ENCODE measurements at places on chromosomes 13 and 19.

DNA sequence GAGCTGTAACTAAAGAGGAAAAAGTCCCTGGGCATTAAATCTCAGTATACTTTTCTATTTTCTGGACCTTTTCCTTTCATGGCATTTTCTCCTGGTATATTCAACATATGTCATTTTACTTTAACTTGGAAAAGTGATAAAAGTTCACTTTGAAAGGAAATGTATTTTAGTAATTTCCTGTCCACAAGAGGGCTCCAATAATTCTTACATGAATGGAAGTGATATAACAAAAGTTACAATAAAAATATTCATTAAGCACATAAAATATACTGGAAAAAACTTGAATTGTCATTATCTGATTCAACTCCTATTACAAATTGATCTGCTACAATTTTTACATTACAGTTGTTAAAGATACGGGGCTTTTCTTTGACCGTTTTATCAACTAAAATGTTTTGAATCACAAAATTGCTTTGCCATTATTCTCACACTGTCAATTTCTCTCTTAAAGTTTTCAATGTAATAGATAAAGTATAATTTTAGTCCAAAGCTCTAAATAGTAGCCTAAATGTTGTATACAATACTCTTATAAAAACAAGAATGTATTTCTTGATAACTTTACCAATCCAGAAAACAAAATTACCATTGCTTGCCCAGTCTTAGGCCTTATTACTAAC, 4.9 kb downstream of the UBL3 start:
- DNase-seq: no peak

DNA sequence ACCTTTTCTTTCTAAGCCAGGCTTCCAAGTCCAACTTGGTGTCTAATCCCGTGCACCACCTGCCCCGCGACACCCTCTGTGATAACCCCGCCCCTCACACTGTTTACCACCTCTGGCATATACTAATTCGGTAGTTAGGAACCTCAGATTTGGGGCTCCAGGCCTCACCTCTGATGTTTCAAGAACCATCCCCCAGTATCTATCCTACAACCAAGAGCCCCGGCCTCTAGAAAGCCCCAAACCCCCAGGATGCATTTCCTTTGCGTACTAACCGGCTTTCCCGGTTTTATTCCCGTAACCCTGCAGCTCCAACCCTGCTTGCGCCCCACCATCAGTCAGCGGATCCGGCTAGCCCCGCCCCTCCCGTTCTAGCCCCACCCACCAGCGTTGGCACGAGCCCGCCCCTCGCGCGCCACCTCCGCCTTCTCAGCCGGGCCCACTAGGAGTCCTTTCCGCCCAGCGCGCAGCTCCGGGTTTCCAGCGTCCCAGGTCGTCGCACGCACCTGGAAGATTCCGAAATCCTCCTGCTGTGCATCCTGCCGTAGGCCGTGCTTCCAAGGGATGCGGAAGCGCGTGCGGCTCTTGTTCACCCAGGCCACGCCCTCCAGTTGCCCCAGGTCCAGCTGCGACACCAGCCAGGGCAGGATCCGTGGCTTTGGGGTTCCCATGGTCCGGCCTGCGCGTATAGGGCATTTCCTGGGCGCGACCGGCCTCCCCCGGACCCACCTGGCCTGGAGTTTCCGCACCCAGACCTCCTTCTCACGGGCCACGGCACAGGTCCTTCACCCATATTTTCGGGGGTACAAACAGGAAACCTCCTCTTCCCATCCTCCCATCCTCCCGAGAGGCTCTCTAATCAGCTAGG, 1.3 kb downstream of the IRF3 start:
- peak; percentile 60 for DNase-seq

DNA sequence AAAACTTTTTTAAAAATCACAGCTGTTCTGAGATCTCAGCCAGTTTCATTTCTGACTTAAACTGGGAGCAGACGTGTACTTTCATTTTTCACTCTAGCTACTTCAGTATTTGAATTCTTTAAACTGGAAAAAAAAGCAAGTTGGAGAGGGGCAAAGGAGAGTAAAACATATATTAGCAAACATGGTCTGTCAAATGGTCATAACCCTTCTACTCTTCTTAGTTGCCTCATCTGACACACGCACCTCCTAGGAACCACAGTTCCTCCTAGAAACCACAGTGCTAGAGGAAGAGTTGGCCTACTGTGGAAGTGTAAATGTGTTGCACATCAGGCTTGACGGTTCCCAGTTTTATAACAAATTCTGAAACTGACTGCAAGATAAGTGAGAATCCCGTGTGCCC, 47.2 kb downstream of the TM9SF2 start:
- no peak for DNase-seq

DNA sequence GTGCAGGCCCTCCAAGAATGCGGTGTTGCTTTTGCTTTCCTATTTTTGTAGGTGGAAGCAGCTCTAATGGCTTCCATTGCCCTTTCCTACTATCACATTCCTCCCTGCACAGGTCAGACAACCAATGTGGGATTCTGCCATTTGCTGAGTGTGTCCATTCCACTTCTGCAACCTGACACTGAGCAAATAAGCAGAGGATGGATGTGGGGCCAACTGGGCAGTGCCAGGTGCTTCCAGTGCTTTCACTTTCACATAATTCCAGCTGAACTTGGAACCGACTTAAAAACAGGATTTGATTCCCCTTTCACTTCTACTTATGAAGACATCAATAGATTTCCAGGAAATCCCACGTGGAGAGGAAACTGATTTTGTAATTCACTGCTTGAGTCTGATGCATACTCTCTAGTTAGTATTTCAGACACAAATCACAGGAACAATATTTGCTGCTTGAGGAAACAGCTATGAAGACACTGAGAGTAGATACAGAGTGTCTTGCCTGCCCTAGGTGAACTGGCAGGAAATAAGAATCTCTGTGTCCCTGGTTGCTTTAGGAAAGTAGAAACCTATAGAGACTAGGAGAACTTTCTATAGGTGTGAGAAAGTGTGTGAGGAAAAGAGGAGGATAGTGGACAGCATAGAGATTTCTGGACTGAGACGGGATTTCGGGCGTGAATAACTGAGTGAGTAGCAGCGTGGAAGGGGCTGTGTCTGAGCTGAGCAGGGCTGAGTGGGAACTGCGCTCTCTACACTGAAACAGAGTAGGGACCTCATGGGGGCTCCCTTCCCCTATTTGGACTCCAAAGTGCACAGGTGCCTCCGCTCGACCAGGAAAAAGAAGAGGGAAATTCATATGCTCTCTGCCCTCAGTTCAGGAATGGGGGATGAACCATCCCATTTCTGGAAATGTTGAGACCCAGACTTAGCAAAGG, 22.5 kb downstream of the LGALS16 start:
- peak; percentile 69 for DNase-seq

- no peak for DNase-seq
These were observed 1566.6 kb downstream of the EFNB2 start for GRCh38 chr13:104968876-104969275.

DNA sequence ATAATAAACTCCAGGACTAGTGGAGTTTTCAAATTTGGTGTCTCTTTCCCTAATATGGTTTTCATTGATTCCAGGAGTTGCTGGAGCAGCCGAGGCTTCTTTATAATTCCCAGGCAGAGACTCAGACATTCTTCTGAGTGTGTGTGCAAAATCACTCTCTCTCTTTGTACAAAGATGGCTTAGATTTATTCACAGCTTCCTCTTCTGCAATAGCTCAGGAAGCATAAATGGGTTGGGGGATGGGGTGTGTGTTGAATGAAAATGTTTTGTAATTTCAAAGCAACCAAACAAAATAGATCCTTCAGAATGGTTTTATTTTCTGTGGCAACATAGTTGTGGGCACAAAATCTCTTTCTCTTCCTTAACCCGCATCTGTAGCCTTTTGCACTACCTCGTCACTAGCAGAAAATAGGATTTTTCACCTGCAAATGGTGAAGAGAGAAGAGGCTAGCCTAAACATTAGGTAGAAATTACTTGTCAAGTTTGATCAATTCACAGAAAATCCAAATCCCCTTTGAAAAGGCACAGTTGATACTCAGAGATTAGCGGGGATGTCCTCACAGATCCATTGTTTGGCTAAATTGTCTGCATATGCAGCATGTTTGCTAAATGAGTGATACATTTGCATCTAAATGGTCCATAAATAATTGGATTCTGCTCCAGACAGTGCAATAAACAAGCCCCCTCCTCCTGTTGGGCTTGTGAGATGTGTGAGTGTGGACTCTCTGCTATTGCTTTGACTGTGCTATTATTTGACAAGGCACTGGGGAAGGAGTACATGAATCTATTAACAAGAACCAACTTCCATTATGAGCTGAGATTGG, 66.7 kb downstream of the CBY2 start:
- peak; percentile 73 for DNase-seq

DNA sequence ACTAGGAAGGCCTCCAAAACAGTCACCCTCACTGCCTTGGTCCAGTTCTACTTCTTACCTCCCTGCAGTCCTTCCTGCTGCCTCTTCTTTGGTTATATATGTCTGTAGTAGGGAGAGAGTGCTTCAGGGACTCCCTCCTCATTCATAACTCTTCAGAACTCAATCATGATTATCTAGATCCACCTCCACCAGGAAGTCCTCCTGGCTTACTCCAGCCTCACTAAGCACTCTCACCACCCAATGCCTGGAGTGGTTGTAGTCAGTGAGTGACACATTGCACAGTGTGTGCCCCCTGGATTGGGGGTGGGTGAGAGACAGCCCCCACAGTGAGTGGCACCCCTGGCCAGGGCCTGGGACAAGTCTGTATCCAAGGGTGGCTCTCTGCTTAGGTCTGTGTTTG, 10.0 kb upstream of the FOSB start:
- no peak for DNase-seq

DNA sequence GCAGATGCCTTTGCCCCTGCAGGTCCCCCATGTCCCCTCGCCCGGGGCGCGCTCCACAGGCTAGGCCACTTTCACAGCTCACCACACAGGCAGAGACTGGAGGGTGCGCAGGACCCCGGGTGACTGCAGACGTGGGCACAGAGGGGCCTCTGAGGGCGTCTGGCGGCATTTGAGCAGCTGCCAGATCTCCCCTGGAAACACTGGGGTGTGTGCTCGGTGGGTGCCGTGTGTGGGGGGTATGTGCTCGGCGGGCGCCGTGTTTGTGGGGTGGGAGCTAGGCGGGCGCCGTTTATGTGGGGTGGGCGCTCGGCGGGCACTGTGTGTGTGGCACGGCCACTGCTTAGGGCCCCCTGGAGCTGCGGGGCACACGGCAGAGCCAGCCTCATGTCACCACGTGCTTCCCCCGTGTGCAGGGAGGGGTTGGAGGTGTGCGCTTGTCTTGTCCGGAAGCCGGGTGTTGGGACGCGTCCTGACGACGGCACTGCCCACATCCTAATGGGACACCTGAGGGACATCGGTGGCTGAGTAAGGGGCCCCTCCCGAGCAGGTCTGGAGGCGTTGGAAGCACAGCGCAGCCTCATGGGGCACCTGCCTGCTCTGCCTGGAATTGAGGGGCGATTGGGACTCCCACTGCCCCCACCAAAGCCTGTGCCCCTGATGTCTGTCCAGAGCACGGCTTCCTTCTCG, 16.7 kb downstream of the CSNK1G2 start:
- DNase-seq: no peak

DNA sequence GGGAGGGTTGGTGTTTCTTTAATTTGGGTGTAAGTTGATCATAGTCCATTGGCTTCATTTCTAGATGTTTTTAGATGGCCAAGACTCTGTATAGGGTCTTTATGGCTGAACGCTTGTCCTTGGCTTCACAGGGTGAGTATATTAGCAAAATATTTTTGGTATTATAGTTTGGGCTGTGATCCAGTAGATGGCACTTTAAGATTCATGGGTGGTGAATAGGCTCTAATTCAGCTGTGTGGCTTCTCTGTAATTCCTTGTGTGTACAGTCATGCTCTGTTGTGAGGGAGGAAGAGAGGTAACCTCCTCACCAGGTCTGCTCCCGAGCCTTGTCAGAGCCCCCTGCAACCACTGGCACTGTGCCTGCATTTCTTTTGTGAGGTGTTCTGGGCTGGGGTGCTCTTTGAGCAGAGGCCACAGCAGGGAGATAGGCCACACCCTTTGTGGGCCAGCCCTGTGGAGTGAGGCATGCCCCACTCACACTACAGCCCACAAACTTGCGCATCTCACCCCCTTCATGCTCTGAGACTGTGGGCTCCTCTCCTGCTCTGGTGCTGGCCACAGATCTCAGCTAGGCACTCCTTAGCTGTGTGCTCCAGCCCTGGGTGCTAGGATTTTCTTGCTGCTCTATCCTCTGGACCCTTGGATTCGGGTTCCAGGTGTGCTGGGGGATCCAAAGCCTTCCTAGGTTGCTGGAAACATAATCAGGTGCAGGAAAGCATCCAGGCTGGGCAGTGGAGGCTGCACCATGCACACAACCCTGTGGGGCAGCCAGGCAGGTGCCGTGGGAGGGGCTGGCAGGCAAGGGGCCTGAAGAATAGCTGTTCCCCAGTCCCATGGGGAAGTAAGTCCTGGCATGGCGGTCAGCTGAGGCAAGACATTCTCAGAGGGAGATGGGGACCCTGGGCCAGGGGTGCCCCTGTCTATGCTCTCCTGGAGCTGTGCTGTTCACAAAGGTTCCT, 193.9 kb downstream of the GPC5 start:
- no peak for DNase-seq

GRCh38 chr19:55678121-55678671, 3.2 kb downstream of the EPN1 start:
- no peak for DNase-seq

DNA sequence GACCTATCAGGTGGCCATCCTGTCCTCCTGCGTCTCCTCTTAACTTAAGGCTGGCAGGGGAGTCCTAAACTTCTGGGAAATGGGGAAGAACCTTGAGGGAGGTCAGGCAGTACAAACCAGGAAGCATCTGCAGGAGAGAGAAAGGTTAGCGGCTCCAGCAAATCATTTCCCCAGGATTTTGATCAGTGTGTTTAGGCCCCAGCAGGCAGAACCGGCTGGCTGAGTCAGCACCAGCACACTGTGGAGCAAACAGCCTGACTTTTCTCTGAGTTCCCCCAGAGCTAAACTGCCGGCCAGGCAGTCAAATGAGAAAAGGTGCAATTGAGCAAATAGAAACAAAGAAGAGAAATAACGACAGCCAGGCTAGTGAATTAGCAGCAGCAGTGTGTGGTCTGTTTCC, 46.7 kb upstream of the MEDAG start:
- peak; percentile 91 for DNase-seq

- no peak for DNase-seq
These were observed 1.2 kb upstream of the SLC25A42 start for GRCh38 chr19:19062454-19063182.

DNA sequence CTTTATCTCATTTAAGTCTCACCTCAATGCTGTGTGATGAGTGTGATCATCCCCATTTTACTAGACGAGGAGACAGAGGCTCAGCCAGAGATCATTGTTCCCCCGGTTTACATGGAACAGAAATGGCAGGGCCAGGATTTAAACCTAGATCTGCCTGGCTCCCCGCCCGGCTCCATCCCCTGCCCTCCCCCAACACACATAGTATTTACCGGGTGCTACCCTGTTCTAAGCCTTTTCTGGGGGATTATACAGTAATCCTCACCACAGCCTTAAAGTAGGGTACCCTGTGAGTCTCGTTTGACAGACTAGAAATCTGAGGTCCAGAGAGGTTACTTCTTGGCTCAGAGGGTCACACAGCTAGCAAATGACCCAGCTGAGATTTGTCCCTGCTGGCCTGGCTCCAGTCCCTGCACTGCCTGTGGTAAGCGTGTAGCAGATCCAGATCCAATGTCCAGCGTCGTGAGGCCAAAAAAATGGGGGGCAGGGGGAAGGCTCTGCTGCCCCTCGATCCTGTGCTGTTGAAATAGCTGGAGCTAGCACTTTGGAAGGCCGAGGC, 3.8 kb upstream of the KLC3 start:
- DNase-seq: no peak
